ENCODE measurements at places on chromosomes 4 and X.

GRCh38 chr4:112652216-112652615 is 15.3 kb downstream of the LARP7 start:
- no peak for ATAC-seq

DNA sequence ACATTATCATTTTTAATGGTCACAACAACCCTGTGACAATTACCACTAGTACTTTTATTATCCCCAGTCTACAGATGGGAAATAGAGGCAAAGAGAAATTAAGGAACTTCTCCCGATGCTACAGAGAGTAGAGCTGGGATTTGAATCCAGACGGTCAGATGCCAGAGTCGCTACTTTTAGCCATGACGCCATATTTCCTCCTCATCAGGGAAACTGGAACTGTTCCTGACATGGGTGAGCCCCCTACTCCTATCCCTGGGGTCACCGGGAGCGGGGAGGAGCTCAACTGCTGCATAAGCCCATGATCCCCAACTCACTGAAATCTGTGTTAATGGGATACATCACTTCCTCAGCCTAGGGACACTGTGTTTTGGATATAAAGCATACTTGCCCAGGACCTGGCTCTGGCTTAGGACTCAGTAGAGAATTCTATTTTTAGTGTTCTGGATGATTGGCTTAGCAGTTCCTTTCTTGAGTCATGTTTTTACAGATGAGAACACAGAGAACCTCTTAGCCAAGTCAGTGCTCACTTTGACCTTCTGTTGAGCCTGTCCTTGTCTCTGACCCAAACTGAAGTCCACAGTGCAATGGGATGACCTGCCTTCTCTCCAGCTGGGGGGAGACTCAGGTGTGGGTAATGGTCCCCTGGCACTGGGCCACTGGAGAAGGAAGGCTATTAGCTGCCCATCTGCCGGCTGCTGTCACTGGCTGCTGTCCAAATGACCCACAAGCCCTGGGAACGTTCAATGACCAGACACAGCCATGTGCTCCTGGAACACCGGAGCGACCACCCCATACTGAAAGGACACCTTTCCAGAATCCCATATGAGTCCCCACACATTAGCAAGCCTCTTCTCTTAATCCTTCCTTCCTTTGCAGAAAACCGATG is 90.8 kb upstream of the SHISA3 start:
- no peak for ATAC-seq

DNA sequence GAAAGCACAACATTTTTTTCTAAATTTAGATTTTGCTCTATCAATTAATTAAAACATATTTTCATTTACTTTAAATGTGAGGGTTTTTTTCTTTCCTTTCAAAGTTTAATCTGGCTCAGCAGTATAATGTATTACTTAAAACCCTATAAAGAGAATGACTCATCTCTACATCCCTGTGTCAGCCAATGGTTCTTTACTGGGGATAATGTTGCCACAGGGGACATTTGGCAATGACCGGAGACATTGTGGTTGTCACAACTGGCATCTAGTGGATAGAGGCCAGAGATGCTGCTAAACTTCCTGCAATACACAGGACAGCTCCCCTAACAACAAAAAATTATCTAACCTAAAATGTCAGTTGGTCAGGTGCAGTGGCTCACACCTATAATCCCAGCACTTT is 53.8 kb downstream of the SYNPO2 start:
- no peak for ATAC-seq

- no peak for ATAC-seq
Observed at GRCh38 chr4:183165376-183165775, 66.3 kb downstream of the WWC2 start.

DNA sequence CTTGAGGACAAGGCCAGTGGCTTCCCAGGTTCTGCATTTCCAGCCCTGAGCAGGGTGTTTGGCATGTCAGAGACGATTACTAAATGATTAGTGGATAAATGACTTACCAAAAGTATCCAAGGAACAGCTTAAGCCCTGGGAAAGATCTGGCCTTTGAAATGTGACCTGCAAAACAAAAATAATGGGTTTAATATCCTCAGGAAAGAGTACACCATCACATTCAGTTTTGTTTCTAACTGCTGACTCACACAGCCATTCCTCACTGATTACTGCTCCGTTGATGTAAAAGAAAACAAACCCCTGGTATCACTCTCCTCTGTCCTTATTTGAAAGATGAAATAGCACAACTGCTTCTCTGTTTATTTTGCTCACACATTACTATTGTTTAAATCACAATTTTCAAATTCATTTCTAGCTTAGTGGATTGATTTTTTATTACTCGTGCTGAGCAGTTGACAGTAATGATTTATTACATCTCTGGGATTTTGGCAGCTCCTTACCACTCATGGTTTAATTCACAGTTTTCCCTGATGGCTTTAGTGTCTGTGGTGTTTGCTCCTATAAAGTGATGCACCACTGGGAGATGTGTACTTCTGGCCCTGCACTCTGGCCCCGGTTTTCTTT is 117.0 kb downstream of the CBLL2 start:
- no peak for ATAC-seq

DNA sequence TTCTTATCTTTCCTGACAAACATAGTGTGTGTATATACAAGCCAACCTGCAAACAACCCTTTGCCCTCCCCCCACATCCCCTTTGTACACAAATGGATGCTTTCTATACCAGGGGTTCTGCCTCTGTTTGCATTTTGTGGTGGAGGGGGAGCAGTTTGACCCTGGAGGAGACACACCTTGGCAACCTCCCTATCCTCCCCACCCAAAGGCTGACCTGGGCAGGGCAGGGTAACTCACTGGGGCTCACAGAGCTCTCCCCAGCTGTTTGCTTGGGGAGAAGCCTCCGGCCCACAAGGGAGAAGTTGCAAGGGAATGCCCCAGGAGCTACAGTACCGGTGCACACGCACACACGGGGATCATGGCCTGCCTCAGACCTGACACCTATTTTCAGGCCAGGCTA is 372.6 kb downstream of the BCOR start:
- ATAC-seq = no peak

- no peak for ATAC-seq
Observed at GRCh38 chr4:127888559-127888958, 7.9 kb downstream of the PLK4 start.

DNA sequence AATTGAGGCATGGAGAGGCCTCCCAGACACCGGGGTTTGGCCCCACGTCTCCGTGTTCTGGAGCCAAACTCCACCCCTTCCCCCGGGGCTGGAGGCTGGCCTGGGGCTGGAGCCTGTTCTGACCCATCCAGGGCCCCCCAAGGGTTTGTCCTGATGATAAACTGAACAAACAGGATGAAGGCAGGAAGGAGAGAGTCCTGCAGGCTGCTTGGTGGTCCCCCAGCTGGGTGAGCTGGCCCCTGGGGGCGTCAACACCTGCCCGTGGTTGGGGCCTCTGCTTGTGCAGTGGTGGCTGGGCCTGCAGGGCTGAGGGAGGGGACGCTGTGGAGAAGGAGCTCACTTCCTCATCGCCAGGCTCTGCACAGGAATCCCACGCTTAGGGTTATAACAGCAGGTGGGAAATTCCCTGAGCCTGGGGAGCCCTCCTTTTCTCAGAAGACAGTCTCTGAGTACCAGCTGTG is 2.3 kb downstream of the SH3TC1 start:
- peak; percentile 63 for ATAC-seq

- ATAC-seq = no peak
Observed at GRCh38 chr4:83753260-83753659, 217.4 kb downstream of the GPAT3 start.

- ATAC-seq = no peak
Observed at GRCh38 chr4:42638321-42638720, 18.6 kb downstream of the ATP8A1 start.

GRCh38 chr4:4812145-4812794 is 47.2 kb upstream of the MSX1 start:
- no peak for ATAC-seq

- no peak for ATAC-seq
Observed at GRCh38 chr4:158912390-158912789, 143.6 kb downstream of the FNIP2 start.

- ATAC-seq = no peak
Observed at GRCh38 chr4:97531351-97531750, 611.9 kb downstream of the STPG2 start.

DNA sequence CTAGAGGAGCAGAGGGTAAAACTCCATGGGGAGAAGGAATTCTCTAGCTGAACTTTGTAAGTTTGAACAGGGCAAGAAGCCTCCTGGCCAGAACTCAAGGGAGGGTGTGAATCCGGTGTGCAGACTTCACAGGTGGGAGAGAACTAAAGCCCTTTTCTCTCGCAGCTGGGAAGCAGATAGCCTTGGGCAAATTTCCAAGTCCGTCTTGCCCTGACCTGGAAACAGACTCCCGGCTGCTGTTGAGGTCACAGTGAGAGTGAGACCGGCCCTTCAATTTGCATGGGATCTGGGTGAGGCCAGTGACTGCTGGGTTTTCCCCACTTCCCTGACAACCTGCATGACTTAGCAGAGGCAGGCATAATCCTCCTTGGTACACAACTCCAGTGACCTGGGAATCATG is 94.5 kb upstream of the ZNF827 start:
- no peak for ATAC-seq

GRCh38 chrX:96183843-96184242 is 500.8 kb upstream of the DIAPH2 start:
- ATAC-seq = no peak

DNA sequence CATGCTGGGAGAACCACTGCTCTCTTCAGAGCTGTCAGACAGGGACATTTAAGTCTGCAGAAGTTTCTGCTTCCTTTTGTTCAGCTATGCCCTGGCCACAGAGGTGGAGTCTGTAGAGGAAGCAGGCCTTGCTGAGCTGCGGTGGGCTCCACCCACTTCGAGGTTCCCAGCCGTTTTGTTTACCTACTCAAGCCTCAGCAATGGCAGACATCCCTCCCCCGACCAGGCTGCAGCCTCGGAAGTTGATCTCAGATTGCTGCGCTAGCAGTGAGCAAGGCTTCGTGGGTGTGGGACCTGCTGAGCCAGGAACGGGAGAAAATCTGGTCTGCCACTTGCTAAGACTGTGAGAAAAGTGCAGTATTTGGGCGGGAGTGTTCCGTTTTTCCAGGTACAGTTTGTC is 118.9 kb downstream of the SLC10A6 start:
- no peak for ATAC-seq

DNA sequence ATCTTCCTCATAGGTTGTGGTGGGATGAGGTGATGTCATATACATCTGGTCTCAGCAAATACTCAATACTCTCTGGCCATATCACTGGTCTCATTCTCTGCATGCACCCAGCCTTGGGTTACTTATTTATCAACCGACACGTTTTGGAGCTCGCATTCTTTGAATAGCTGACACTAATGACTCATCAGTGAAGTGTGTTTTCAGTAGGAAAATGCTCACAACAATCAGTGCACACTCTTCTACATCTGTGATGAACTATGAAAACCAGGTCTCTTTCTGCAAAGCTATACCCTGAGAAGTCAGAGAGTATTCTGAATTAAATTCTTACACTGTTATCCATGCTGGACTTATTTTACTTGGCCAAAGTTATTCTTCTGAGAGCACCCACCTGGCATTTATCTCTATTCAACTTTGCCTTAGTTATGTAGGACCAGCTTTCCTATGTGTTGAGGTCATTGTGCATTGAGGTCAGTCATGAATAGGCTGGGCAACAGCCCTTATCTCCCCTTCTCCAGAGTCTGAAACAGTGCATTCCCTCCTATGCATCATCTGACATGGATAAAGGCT is 58.7 kb upstream of the DHX15 start:
- ATAC-seq = no peak

Measured in stimulated activated memory B cell treated with anti-CD40 and anti-IgM and Interleukin-4, amounts not matched to agents 10 μg/mL and 1 μg/mL and 100 μg/mL, for 72 hours (primary cell).